ENCODE measurements at places on chromosomes 5 and 9.

- no peak for DNase-seq
These were observed 11.8 kb upstream of the EFNA5 start for GRCh38 chr5:107682533-107682932.

- DNase-seq, result peak; percentile 73
These were observed 14.2 kb upstream of the RALGDS start for GRCh38 chr9:133135146-133135745.

GRCh38 chr9:124733964-124734740 lies 37.0 kb downstream of the NR6A1 start:
- no peak for DNase-seq

GRCh38 chr9:98251551-98251950 lies 3.9 kb downstream of the TBC1D2 start:
- DNase-seq, result no peak

DNA sequence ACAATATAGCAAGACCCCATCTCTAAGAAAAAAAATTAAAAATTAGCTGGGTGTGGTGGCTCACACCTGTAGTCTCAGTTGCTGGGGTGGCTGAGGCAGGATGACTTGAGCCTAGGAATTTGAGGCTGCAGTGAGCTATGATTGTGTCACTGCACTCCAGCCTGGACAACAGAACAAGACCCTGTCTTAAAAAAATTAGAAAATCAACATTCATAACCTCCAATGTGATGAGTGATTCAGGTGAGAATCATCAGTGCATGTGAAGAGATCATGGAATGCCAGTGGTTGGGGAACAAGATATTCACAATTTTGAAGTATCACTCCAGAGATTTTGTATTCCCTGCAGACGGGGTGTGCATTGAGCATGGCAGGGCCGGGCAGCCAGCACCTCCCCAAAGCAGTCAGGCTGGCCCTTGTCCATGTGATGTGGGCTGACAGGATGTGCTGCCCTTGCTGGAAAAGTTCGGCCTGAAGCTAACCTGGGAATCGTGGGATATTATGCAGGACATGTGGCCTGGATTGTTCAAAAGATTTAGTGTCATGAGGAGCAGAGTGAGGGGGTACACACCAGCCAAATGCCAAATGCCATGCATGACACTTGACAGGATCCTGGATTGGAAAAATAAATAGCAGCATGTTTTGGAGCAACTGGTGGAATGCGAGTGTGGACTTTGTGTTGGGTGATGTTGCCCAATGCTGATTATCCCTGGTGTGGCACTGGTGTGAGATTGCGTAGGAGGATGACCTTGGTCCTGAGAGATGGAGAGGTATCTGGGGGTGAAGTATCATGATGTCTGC lies 189.0 kb downstream of the RGS3 start:
- DNase-seq, result peak; percentile 13
